NCI-H526 treated with DMSO at 0.1 percent for 48 hours (cell line): ENCODE measurements at places on chromosomes 6 and 20.

- DNase-seq, result no peak
These were observed 374.4 kb downstream of the PHF3 start for GRCh38 chr6:64010010-64010409.

- no peak for DNase-seq
These were observed 13.3 kb downstream of the EZR start for GRCh38 chr6:158805698-158806377.

GRCh38 chr6:125974214-125974866 is 12.0 kb upstream of the TRMT11 start:
- peak; percentile 36 for DNase-seq

GRCh38 chr20:24816431-24816830 is 132.6 kb upstream of the CST7 start:
- no peak for DNase-seq

DNA sequence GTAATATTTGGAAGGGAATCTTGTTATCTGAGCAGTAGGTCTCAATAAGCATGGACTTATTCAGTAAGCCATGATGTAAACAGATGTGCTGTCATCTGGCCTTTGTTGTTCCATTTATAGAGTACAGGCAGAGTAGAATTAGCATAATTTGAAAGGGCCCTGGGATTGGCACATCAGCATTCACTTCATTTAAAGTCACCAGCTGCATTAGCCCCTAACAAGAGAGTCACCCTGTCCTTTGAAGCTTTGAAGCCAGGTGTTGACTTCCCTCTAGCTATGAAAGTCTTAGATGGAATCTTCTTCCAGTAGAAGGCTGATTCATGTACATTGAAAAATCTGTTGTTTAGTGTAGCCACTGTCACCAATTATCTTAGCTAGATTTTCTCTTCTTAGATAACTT is 95.9 kb downstream of the ANKRD6 start:
- no peak for DNase-seq

- peak; percentile 28 for DNase-seq
These were observed 46.4 kb upstream of the COL21A1 start for GRCh38 chr6:56293781-56294180.

DNA sequence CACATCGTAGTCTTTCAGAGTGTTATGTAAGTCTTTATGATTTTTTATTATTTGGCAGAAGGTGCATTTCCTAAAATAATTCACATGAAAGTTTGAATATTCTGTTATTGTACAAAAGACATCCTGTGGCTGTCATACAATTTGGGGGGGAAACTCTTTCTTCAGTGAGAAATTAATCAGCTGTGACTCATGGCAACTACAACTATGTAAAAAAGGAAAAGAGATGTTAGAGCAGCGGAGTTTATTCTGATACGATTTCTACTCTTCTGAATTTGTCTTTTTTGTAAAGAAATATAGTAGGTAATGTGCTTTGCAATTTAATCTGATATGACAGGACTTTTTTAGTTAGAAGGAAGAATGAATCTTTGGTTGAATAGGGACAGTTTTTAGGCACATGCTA is 14.2 kb downstream of the COL19A1 start:
- no peak for DNase-seq

- DNase-seq, result no peak
These were observed 32.8 kb upstream of the POPDC3 start for GRCh38 chr6:105212587-105212986.

GRCh38 chr20:14889496-14890255 is 552.3 kb upstream of the FLRT3 start:
- DNase-seq, result no peak

DNA sequence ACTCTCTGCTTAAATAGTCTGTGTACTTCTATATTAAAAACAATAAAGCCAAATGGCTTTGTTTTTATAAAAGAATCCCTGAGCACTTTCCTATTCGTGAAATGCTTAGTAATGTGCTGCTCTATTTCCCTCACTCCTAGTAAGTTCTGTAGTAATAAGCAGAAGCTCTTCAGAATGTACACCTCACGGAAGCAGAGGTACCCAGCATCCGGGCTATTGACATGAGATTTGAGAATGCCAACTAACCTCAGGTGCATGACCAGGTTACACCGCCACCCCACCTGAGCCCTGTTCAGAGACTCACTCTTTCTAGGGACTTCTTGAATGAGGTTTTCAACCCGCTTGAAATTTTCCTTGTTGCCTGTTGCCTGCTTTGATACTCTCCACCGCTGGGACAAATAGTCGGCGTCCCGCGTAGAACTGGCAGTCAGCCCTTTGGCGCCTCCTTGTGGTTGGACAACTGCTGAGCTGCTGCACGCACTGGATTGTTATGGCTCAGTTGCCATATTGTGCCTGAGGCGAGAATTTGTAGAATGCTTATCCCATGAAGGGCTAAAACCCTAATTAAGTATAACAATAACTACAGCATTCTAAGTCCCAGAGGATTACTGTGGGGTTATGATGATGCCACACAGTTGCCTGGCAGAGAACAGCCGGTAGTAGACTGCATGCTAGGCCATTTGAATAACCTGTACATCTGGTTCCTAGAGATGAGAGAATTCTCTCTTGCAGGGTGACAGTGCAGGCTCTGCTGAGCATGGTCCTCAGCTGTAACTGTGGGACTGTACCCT is 95.4 kb downstream of the KHDC1L start:
- peak; percentile 88 for DNase-seq

DNA sequence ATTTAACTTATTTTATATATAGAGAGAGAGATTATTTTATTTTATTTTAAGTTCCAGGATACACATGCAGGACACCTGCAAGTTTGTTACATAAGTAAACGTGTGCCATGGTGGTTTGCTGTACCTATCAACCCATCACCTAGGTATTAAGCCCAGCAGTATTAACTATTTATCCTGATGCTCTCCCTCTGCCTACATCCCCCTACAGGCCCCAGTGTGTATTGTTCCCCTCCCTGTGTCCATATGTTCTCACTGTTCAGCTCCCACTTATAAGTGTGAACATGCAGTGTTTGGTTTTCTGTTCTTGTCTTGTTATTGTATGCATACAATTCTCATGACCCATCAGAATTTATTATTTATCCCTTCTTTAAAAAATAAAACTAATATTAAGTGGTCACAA is 34.6 kb downstream of the FKBP1C start:
- DNase-seq, result no peak

DNA sequence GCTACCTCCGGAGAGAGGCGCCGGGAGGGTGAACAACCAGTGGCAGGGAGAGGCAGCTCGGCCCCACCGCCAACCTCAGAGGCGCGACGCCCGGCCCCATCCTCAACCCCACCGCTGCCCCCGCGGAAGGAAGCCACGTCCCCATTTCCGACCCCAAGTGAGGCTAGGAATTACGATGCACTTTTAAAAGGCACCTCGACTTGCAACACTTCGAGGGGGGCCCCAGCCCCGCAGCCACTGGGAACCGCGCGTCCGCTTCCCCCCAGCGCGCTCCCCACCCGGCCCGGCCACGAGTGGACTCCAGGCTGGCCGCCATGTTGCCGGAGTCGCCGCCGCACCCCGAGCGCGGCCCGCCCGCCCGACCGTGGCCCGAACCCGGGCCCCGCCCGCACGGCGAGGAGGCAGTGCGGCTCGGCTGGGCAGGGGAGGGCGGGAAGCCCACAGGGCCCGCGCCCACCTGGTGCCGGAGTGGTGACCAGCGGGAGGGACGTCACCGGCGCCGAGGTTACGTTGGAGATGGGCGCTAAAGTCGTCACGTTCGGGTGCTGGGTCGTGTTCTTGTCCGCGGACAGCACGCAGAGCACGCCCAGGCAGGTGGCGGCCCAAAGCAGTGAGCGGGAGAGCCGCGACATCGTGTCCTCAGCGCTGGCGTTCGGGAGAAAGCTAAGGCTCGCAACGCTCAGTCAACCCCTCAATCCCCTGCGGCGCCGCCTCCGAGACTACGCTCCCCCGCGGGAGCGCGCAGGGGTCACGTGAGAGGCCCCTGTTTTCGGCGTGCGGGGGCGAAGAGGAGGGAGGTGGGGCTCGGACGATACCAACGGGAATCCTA is at the start of gene CD164:
Gene CD164, minus strand, starts transcription at position 721 of the 829 bp plus-strand sequence. Its CDS starts 89 bp downstream, at position 632.
- peak; percentile 89 for DNase-seq

GRCh38 chr6:46011188-46012085 is 4.2 kb downstream of the CLIC5 start:
- DNase-seq, result peak; percentile 20

DNA sequence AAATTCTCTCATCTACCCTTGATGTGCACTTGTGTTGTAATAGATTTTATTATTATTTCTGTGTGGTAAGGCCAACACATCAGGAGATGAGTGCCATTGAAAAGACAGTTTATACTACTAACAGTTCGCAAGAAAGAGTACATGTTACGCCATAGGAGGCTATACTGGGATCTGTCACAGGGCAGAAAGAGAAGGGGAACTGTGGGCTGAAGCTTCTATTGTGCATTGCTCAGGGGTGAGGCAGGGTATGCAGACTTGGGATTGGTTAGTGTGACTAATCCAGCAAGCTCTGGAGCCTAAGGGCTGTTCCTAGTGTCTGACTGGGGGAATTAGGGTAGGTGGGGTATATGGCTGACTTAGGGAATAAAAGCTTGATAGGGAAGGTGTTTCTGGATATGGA is 50.9 kb downstream of the GPR63 start:
- DNase-seq, result no peak

DNA sequence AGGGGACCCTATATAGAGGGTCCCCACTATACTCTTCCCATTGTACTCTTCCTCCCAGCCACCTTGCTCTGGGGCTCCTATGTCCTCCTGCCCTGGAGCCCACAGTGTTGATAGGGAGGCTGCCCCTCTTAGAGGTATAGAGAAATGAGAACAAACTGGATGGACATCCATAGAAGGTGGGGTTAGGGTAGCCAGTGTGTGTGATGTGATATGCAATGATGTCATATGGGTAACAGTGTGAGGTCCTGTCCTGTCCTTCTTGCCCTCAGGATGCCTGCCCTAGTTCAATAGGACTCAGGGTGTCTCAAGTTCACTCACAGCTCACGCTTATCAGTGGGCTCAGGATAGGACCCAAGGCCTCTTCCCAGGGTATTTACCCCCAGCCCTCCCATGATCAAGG is 435 bp downstream of the PTCRA start:
- DNase-seq, result no peak

DNA sequence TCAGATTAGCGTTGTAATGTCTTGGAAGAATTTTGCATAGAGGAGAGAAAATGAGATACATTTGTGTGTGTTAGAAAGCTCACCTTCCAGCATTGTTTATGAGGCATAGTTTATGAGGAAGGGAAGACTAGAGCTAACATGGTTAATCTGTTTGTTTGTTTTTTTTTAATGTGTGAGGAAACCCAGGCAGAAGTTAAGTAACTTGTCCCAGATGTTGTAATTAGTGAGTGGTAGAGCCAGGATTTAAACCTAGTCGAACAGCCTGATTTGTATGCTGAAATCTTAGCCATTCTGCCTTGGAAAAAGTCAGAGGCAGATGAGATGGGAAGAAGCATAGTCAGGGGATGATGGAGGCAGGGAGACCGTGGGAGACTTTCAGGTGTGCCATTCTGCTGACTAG is 29.1 kb downstream of the NDUFAF5 start:
- no peak for DNase-seq

DNA sequence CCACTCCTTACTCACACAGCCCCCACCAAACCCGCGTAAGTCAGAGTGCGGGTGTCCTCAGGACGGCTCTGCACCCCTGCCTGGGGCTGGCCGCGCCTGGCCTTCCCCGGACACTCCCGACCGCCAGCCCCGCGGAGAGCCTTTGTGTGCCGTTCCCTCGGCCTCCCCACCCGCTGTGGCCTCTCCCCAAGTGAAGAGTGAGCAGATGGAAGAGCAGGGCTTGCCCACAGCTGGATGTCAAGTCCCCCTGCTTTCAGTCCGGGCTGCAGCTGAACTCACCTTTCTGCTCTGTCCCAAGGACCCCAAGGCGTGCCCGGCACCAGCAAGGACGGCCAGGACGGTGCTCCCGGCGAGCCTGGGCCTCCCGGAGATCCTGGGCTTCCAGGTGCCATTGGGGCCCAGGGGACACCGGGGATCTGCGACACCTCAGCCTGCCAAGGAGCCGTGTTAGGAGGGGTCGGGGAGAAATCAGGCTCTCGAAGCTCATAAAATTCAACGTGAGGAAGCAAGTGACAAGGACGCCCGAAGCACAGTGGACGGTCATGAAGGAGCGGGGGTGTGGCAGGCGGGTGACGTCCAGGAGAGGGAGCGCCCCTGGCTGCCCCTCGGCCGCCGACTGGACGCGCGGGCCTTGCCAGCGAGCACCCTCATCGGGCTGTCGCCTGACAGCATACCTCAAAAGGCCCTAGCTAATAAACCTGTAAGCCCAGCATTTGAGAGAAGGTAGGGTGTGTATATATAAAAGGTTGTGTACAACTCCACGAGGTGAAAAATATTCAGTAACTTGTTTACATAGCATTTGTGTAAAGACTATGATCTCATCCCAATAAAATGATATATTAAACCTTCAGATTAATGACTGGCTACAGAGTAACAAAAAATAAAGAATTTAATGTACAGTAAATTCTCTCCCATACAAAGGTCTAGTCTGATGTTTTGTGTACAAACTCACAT is 21.1 kb downstream of the TCFL5 start:
- no peak for DNase-seq

DNA sequence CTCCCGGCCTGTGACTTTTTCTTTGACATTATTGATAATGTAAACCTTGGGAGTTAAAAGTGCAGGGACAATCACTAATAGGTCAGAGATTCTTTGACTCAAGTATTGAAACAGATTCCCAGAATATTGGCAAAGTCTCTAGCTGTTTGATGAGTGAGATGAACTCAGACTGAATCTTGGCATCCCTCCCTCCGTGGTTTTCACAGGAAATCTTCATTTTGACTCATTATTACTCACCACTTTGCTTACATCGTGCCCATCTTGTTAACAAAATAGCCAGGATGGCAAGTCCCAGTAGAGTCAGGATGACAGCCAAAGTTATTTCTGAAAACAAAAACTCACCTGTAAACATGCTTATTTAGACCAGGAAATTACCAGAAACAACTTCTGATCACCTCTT is 2.0 kb downstream of the TSBP1 start:
- DNase-seq, result no peak

- DNase-seq, result no peak
These were observed 32.1 kb downstream of the SF3B5 start for GRCh38 chr6:144063246-144063743.

GRCh38 chr6:71420095-71420692 is 131.6 kb downstream of the OGFRL1 start:
- DNase-seq, result no peak

- DNase-seq, result no peak
These were observed 101.4 kb upstream of the INSM1 start for GRCh38 chr20:20266552-20266951.

- DNase-seq, result no peak
These were observed 47.9 kb upstream of the ARID1B start for GRCh38 chr6:156729248-156729647.

DNA sequence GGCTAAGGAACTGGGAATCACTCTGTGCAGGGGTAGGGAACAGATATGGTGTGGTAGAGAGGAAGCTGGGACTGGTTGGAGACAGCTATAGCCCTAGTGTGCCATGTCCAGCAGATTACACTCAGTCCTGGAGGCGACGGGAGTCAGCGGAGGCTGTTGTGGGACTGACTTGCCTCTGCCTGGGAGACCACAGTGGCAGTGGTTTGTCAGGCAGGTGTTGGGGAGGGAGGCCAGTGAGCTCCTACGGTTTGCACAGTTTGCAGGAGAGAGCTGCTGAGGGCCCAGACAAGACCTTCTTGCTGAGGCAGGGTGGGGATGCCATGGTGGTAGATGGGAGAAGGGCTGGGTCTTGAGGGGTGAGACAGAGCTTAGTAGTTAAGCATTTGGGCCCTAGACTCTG is 4.9 kb downstream of the PLCG1 start:
- no peak for DNase-seq
